CMK (cell line): ENCODE measurements at places on chromosomes 13 and 19.
A peak's percentile ranks its signal among the peaks of the same experiment; 100 is the strongest.

DNA sequence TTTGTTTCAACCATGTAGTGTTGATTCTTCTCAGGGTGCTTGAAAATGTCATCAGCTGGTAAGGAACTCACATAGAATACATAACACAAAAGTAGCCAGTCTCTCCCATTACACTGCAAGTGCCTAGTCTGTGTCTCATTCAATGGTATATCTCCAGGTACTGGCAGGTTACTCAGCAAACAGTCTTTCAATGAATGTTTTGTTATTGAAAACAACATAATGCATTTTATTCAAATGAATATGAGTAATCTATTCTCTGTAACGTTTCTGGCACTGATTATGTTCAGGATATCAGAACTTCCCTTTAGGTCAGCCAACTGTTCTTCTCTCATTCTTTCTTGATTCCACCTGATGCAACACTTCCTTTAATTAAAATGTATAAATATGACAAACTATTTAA, 68.0 kb upstream of the SLITRK1 start:
- DNase-seq, result no peak

- no peak for DNase-seq
Observed at GRCh38 chr13:67200605-67201004, 29.5 kb downstream of the PCDH9 start.

GRCh38 chr13:73608157-73608516, 526.1 kb downstream of the KLF12 start:
- no peak for DNase-seq

DNA sequence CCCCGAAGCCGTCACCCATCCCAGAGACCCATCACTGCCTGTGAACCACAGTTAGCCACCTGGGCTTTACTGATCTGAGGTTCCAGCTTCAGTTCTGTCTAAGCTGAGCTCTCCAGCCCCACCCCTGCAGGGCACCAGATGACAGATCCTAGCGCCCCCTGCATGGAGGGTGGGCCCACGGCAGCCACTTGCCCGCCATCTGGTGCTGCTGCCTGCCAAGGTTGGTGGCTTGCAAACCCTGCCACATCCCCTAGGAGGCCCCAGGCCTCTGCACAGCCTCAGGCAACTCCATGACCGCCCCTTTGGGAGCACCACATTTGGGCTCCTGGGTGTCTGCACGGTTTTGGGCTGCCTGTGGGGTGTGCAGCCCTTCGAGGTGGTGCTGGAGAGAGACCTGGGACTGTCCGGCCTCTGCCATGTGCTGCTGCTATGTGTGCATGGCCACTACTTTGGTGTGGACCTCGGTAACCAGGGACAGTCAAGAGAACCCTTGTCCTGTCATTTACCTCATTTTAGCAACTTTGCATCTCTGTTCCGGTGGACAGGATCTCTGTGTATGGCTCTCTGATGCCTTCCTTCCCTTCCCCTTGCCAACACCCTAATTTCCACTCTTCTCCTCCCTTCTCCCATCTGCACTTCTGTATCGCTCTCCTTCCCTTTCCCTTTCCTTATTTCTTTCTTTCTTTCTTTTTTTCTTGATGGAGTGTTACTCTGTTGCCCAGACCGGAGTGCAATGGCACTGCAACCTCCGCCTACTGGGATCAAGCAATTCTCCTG, 17.4 kb upstream of the SDHAF1 start:
- DNase-seq, result no peak

DNA sequence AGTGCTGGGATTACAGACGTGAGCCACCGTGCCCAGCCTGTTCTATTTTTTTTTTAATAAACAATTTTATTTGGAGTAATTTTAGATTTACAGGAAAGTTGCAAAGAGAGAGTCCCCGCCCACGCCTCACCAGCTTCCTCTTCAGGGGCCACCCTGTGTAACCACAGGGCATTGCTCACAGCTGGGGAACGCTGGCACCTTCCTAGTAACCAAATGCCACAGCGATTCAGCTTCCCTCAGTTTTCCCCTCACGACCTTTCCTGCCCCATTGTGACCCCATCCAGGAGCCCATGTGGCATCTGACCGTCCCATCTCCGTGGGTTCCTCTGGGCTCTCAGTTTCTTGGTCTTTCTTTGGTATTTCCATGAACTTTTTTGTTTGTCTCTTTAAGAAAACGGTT, 83.9 kb downstream of the GNG7 start:
- no peak for DNase-seq

GRCh38 chr13:19910336-19911072, 47.1 kb upstream of the ZMYM5 start:
- no peak for DNase-seq

- DNase-seq, result no peak
Observed at GRCh38 chr19:53541971-53542370, 4.0 kb downstream of the ZNF331 start.

DNA sequence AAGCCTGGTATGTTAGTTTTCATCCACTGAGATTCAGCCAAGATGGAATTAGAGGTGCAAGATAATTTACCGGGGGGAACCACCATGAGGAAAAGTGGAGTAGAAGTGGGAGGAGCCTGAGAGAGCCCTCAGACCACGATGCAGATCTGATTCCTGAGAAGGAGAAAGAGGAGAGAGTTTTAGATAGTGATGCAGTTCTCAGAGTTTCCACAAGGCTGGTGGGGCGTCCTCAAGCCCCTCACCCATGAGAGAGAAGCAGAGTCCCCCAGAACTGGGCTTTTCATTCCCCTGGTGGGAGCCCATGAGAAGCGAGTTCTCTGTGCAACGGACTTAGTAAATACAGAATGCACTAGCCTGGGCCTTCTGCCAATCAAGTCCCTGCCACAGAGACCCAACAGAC, 18.1 kb downstream of the CEACAM5 start:
- DNase-seq, result no peak

GRCh38 chr19:5968431-5969373, 9.2 kb downstream of the RANBP3 start:
- no peak for DNase-seq

GRCh38 chr19:49335071-49335783, at the start of gene CD37:
Gene CD37 (plus strand): TSS chr19:49335406. CDS start chr19:49335541, 135 bp downstream.
- peak; percentile 59 for DNase-seq

- no peak for DNase-seq
Observed at GRCh38 chr13:105655046-105655445, 880.4 kb downstream of the EFNB2 start.

DNA sequence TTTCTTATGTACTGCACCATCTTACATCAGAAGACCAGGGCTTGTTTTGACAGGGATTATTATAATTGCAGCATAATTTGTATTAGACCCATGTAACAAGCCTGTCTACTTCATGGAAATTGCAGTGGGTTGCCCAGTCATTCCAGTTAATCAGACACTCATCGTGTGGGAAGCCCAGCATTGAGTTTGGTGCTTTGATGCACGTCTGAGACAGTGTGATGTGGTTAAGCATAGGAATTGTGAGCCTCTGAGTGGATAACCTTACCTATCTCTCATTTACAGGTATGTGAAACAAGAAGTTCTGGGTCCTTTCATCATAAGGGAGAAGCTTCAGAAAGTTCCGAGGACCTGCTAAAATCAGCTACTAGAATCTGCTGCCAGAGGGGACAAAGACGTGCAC, 12.8 kb downstream of the RGCC start:
- no peak for DNase-seq

DNA sequence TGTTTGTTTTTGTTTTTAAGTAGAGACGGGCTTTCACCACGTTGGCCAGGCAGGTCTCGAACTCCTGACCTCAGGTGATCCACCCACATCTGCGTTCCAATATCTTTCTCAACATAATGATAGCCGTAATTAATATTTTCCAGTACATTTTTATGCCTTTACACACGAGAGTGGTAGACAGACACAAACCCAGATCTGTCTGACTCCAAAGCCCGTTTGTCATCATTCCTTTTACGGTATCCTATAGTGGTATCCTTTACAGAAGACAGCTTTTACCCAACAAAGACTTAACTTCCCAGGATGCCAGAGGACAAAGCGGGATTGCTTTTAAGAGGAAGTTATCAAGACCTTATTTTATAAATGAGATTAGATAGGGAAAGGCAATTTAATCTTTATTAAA, 59.8 kb downstream of the IPO5 start:
- DNase-seq, result no peak

- DNase-seq, result no peak
Observed at GRCh38 chr13:79516595-79516994, 35.6 kb downstream of the NDFIP2 start.

- no peak for DNase-seq
Observed at GRCh38 chr19:1396019-1396767, 5.1 kb downstream of the GAMT start.

DNA sequence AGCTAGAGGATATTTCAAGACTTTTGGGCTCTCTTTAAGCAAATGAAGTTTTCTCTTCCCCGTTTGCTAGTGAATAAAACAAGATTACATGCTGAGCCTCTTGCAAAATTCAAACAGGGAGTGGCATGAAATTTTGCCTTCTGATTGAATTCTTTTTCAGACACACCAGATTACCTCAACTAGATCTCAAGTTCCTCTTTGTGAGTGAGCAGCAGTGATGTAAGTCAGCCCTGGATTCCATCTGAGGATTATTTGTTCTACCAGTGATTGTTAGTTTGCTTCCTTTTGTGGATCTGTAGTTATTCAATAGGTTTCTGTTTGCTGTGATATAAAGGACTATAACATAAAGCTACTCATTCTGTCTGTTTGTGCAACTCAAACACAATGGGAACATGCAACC, 407.7 kb downstream of the LMO7 start:
- no peak for DNase-seq

GRCh38 chr19:14118165-14119051, 846 bp upstream of the PRKACA start:
- no peak for DNase-seq

- DNase-seq, result no peak
Observed at GRCh38 chr19:39351537-39352064, 9.4 kb downstream of the SAMD4B start.

GRCh38 chr13:35014606-35015213, 72.6 kb downstream of the NBEA start:
- DNase-seq, result no peak

DNA sequence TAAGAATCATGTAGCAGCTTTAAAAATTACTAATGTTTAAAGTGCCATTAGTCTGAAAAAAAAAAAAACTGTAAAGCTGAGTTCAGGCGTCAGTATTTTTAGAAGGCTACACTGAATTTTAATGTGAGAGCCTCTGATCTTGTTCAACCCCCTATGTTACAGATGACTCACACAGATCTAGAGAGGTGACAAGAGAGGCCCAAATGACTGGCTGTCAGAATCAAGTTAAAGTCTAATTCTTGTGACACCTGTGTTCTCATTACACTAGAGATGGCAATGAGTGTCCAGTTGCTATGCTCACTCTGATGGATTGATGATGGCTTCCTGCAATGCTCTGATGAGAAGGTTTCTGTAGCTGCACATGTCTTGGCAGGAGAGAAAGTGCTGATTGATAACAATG, 203.5 kb upstream of the OBI1 start:
- DNase-seq, result no peak

GRCh38 chr13:50326811-50327210, 311.6 kb downstream of the KCNRG start:
- no peak for DNase-seq

DNA sequence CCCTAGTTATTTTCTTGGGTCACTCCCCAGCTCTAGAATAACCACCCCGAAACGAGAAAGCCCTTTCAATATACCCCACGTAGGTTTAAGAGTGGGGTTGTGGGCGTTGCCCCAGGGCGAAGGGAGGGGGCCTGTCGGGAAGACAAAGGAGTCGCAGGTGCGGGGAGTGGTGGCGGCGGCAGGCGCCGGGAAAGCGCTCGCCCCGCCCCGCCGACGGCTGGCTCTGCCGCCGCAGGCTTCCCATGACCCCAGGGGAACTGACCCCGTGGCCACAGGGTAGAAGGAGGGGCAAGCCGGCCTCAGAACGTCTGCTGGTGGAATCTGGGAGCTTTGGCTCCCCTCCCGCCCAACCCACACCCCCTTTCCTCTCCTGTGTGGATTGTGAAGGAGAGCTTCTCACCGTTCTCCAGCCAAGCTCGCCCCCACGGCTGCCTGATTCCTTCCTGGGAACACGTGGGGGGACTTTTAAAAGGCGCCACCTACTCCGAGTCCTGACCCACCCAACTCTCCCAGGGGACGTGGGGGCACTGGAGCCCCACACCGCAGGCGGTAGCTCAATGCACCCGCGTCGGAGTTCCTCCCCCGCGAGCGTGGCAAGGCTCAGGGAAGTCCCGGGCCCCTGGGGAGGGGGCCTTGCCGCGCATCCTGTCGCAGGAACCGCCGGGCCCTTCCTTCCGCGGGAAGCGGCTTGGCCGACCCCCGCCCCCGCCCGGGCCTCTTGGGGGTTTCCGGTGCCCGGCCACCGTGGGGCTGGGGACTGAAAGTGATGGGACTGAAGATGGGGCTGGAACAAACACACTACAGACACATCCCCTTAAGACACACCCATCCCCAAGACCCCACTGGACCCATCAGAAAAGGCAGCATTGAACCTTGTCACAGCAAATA, 5.5 kb downstream of the IER2 start:
- DNase-seq, result peak; percentile 86

DNA sequence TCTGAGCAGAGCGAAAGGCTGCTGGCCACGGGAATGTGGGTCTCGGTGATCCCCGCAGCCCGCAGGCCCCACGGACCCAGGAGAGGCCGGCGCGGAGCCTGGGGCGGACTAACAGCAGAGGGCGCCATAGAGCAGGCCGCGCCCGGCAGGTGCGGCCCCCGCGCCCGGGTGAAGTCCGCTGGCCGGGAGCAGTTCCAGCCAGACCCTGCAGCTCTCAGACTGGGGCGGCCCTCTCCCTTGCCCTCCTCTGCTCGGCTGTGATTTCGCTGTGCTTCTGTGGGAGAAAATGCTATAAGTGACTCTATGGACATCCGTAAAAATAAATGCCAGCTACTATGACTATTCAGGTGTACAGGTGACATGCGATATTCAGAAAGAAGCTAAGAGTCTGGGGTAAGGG, 37.7 kb downstream of the GSX1 start:
- DNase-seq, result no peak

GRCh38 chr13:87128491-87128890, 542.7 kb upstream of the SLITRK5 start:
- DNase-seq, result no peak

GRCh38 chr13:46632176-46632575, 79.2 kb downstream of the LRCH1 start:
- DNase-seq, result no peak

DNA sequence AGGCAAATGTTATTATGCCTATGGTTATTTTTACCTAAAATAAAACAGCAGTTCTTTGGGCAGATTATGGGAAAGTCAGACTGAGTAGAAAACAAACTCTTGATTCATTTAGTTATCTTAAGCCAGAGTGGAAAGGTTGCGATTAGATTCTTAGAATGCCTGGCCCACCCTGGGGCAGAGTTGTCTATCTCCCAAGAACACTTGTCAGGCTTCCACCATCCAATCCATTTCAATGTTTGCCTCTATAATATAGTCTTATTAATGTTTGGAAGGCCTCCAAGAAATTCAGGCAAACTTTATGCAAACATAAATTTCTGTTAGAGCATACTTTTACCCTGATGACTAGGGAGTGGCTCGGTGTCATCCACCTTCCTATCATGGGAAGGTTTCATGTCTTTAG, 207.0 kb downstream of the SLITRK6 start:
- no peak for DNase-seq

- no peak for DNase-seq
Observed at GRCh38 chr19:35601971-35602370, 10.6 kb upstream of the HAUS5 start.

GRCh38 chr13:93244141-93244917, 17.7 kb downstream of the GPC6 start:
- no peak for DNase-seq
